ENCODE measurements at places on chromosomes 3 and 15.

DNA sequence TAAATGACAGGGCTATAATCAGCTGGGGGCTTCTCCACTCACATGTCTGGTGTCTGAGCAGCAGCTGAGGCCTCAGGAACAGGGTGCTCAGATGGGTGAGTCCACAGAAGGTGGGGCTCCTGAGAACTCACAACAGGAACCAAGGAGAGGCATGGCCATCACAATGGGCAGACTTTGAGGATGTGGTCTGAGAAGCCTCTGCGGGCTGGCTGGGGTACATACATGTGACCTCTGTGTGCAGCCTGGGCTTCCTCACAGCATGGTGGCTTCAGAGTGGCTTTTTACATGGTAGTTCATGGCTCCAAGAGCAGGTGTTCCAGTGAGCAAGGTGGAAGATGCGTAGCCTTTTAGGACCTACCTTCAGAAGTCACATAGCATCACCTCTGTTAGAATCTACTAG, 58.8 kb downstream of the TRPC1 start:
- DNase-seq: no peak

DNA sequence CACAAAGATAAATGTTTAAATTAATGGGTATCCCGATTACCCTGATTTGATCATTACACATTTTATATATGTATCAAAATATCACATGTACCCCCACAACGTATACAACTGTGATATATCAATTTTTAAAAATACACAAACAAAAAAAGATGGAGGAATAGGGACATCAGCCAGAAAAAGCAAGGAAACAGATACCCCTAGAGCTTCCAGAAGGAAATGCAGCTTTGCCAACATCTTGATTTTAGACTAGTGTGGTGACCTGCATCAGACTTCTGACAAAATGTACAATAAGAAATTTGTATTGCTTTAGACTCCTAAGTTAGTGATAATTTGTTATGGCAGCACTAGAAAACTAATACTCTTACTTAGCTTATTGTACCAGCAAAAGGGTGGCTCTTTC, 483.8 kb downstream of the TUSC7 start:
- DNase-seq: no peak

DNA sequence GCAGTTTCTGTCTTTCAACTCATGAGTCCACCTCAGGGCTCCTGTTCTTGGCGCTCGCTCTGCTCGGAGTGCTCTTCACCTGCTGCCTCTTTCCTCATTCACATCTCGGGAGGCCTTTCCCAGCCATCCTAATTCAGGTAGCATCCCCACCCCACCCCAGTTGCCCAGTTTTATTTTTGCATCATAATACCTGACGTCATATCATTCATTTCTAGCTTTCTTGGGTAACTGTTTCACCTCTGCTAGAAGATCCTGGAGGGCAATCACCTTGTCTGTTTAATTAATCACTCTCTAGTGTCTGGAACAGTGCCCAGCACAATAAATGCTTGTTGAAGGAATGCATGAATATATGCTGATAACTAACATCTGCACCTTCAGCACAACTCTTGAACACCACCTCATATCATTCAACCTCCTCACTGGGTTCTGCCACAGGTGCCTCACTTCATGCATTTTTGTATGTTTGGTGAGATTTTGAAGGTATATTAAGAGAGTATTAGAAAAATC, 7.6 kb downstream of the NUSAP1 start:
- no peak for DNase-seq

- DNase-seq: no peak
Observed at GRCh38 chr3:37542772-37543449, 318.8 kb upstream of the CTDSPL start.

- DNase-seq: no peak
Observed at GRCh38 chr3:106030627-106030963, 161.8 kb upstream of the CBLB start.

- DNase-seq: no peak
Observed at GRCh38 chr3:104886220-104886995, 480.3 kb upstream of the ALCAM start.

DNA sequence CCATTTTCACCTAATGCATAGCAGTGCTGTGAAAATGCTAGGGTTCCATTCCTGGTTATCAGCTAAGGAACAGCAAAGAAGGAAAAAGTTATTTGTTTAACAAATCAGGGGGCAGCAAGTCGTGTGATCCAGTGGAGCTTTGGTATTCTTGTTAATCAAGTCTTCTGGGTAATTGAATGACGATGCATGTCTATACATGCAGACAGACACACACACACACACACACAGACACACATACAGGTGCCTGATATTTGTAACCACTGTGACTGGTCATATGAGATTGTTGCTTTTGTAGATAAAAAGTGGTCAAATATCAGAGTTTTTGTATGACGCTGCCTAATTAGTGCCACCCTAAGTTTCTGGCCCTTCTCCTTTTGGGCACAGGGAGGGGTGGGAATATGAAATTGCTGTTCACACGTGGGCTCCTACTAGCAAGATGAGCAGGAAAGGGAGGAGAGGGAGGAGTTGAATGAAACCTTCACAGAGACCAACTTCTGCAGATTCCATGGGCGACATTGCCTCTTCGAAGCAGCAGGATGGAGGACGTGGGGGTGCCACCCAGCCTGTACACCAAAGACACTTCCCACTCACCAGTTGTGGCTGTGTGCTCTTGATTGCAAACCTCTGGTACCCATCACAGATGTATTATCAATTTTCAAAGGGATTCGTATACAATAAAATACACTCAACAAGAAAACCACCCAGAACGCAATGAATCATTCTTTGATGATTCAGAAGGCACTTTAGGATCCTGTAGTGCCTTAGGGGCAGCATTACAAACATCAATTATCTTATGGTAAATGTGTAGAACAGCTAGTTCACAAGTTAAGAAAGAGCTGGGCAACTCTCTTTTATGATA, 281.9 kb upstream of the ICE2 start:
- DNase-seq: no peak

DNA sequence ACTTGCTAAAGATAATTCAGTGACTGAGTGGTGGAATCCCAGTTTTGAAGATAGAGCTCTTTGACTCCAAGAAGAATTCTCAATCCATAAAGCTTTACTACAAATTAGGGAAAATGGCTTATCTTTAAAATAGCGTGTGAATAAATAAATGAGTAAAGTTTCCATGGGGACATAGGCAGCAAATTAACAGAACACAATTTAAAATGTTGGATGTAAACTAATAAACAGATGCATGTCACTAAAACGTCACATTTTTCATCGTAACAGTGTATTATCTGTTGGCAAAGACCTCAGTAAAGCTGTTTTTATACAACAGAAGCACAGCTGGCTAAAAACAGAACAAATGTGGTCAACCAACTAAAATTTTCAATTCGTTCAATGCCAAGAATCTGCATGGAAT, 913.9 kb upstream of the CFAP20DC start:
- DNase-seq: no peak

DNA sequence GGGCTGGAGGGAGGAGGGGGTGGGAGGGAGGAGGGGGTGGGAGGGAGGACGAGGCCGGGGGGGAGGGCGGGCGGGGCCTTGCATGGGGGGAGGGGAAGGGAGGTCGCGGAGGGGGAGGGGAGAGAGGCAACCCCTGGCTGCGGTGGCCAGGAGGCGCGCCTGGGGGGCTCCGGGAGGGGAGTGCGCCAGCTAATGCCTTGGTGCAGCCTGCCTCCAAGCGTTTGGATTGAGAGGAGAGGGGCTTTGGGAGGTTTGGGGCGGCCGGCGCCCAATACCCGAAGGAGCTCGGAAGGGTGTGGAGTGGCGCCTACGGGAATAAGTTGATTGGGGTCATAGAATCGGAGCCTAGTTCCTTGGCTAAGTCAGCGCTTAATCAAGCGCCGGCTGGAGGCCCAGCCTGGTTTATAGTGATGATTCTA, 557 bp downstream of the TFG start:
- DNase-seq: no peak

GRCh38 chr15:100849021-100849854, 30.4 kb upstream of the ALDH1A3 start:
- peak; percentile 20 for DNase-seq

DNA sequence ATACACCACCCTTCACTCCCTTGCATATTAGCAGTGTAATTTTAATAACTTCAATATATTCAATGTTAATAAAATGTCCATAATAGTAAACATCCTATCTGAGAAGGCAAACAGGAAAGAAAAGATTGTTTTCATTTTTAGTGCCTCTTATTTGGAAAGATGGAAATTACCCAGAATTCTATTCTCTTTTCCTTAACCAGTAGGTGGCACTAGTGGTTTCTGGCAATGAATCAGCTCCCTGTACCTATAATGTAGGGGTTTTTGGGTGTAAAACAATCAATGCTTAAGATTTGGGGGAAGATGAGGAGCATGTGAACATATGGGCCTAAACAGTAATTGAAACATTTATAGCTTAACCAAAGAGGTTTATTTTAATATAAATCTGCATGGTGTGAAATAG, 5.7 kb upstream of the SEMA6D start:
- no peak for DNase-seq

DNA sequence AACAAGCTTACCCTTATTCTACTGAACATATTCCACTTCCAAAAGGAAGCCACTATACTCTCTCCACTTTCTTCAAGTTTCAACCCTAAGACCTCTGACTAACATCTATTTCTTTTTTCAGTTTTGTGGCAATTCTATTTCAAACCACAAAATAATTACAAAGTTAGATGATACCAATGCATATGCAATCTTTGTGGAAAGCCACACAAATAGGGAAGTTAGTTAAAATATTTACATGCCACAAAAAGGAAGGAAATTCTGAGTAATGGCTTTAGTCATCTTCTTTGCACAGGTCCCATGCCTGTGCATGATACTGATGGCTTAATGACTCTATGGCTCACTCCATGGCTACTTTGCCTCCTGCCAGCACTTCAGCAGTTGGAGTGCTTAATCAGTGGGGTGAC, 57.0 kb upstream of the MCTP2 start:
- DNase-seq: no peak

DNA sequence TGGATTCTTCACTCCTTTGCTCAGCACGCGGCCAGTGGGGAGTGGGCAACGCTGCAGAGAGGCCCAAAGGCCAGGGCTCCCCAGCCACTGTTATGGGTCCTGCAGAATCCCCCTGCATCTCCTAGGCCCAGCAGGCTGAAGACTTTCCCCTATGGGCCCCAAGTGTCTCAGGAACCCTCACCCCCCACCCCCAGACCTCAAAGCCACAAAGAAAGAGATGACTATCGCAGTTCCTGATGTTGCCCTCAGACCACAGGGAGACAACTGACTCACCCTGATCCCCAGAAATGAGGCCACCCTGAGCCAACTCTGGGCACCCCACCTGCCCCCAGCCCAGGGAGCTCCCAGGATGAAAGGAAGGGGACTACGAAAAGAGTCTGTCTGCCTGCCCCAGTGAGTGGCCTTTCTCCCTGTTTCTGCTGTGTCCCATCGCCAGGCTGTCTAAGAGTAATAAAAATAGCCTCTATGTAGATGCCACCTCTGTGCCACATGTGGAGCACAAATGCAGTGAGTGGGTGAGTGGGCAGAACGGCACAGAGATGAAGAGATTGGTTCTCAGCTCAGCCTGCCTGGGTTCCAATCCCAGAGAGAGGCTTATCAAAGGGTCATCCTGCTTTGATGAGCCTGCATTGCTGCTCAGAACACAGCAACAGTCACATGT, 283.0 kb downstream of the UACA start:
- no peak for DNase-seq

- DNase-seq: no peak
Observed at GRCh38 chr15:60479361-60480110, 594 bp upstream of the ICE2 start.

- no peak for DNase-seq
Observed at GRCh38 chr3:58058361-58059263, 50.4 kb downstream of the FLNB start.

GRCh38 chr15:40115670-40116093, 7.0 kb upstream of the BMF start:
- no peak for DNase-seq

DNA sequence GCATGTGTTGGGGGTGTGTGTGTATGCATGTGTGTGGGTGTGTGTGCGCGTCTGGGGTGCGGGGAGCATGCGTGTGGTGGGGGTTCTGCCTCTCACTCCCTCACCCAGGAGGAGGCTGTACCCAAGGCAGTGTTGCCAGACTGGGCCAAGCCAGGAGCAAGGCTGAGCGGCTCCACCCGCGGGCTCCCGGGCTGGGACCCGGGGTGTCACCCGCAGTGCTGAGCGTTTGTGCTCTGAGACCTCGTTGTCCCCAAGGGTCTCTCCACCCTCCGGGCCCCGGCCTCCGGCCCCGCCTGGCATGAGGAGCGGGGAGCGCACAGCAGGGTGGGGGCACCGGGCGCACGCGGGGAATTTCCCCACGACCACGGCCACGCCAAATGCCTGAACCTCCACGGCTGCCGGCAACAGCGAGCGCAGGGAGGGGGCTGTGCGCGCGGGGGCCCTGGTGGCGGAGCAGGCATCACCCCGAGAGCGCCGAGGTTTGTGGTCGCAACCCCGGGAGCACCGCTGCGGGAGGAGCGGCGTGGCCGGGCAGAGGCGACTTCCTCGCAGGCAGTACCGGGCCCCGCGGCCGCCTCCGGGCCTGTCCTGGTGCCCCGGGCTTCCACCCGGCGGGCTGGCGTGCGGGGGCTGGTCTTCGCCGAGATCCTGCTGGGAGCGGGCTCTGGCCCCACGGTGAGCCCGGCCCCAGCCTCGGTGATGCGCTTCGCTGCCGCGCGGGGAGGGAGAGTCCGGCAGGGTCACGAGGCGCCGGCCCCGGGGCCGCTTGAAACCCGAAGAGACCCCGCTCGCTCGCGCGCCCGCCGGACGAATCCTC, 7.4 kb upstream of the OCA2 start:
- DNase-seq: no peak

DNA sequence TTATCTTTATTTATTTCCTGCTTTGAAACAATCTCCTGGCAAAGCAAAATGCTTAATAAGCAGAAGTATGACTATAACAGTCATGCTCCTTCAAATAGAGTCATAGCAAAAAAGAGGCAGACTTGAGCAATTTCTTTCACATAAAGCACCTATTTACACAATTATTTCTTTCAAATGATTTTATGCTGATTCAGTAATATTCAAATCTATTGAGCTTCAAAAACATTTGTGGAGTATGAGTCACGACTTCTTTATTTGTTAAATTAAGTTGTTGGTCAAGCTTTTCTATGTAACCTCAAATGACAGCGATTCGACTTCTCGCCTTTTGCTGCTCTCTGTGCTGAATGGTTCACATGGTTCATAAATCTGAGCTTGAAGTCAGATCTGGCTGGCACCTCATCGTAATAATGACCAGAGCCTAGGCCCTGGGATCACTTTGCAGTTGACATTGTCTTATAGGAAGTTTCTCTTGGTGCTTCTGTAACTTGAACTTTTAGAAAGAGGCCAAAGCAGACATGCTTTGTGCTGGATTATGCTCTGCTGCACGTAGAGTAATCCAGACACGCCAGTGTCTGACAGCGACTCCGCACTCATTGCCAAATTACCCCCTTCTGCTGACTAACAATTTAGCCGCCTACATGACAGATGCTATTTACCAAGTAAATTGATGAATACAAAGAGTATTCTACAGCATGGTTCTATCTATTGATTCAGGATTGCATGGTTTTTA, 139.0 kb downstream of the MCTP2 start:
- no peak for DNase-seq
